ENCODE measurements at places on chromosomes 12 and 14. TPM values are rescaled to one million over a fixed set of nuclear protein-coding genes. Genes with fewer than 3 reads are reported as not detected.
A peak's percentile ranks its signal among the peaks of the same experiment; 100 is the strongest.

GRCh38 chr12:45681465-45681864 is 48.0 kb upstream of the ARID2 start:
- no peaks in the 10 kb centered on the region for H3K27me3 ChIP-seq
- no peak for DNase-seq
- H3K27ac ChIP-seq = no peak overlapping the region
- H3K4me3 ChIP-seq = no peak overlapping the region
- H3K4me1 ChIP-seq = no peaks in the 10 kb centered on the region

- H3K27me3 ChIP-seq = no peaks in the 10 kb centered on the region
- H3K27ac ChIP-seq = no peak overlapping the region
- no peaks in the 10 kb centered on the region for H3K4me1 ChIP-seq
- H3K36me3 ChIP-seq = no peaks in the 10 kb centered on the region
- DNase-seq = no peak
- H3K4me3 ChIP-seq = no peak overlapping the region
These were observed 57.7 kb upstream of the LDHB start for GRCh38 chr12:21715386-21715785.

- no peak overlapping the region for H3K27ac ChIP-seq
- no peaks in the 10 kb centered on the region for H3K36me3 ChIP-seq
- H3K4me3 ChIP-seq = no peak overlapping the region
- DNase-seq = no peak
These were observed 127.7 kb upstream of the RTL1 start for GRCh38 chr14:101031186-101031585.

DNA sequence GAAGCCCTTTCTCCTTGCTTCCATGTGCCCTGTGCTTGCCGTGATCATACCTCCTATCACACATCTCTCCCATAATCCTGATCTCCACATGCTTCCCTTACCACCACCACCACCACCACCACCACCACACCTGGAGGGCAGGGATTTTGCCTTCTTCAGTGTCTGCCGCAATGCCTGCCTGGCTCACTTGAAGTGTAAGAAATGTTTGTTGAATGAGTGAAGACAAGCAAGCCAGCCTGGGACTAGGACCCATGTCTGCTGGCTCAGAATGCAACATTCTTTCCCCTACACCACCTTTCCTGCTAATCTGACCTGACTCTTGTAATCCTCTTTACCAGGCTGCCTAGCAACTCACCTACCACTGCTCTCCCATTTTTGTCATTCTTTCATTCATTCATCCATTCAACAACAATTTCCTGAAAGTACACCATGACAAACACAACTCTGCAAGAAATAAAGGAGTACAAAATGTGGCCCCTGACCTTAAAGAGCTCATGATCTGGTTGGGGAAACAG is 3.5 kb upstream of the NID2 start:
- no peak overlapping the region for H3K4me3 ChIP-seq
- H3K36me3 ChIP-seq = no peaks in the 10 kb centered on the region
- H3K27ac ChIP-seq = no peak overlapping the region
- no peak for DNase-seq

DNA sequence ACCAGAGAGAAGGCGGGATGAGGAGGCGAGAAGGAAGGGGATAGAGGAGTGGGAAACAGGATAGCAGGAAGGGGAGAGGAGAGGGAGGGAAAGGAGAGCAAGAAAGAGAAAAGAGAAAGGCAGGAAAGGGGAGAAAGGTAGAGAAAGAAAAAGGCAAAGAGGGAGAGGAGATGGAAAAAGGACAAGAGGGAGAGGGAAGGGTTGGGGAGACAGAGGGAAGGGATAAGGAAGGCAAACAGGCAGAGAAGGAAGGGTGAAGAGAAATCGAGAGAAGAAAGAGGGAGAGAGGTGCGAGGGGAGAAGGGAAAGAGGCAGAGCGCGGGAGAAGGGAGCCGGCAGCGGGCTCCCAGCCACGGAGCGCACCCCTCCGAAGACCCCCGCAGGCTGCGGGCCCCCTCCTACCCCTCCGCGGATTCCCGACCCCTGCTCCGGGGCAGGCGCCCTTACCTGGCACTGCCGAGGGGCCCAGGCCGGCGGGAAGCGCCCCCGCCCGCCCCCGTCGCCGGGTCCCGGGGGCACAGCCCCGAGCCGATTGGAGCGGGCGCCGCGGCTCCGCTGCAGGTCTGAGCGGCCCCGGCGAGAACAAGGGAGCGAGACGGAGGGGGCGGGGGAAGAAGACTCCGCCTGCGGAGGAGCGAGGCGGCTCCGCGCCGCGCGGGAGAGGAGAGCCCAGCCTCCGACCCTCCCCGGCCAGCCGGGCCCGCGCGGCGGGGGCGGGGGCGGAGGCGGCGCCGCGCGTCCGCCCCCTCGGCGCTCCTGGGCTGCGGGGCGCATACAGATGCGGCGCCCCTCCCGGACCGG is at the start of gene CDH24:
TSS of gene CDH24 (minus strand) at position 565 of the 801 bp plus-strand sequence. CDS start 1,787 bp downstream, outside the sequence.
- no peaks in the 10 kb centered on the region for H3K27me3 ChIP-seq
- H3K36me3 ChIP-seq = peaks cover 22% of the 10 kb centered on the region
- H3K4me3 ChIP-seq = peak within 1 kb of the TSS; percentile 89
- H3K4me1 ChIP-seq = peaks cover 17% of the 10 kb centered on the region
- peak within 1 kb of the TSS; percentile 36 for H3K27ac ChIP-seq

GRCh38 chr14:93892923-93893558 is 34.1 kb upstream of the FAM181A start:
- no peaks in the 10 kb centered on the region for H3K36me3 ChIP-seq
- no peaks in the 10 kb centered on the region for H3K4me1 ChIP-seq

- H3K4me1 ChIP-seq = no peaks in the 10 kb centered on the region
- no peaks in the 10 kb centered on the region for H3K36me3 ChIP-seq
- H3K4me3 ChIP-seq = no peak overlapping the region
These were observed 10.0 kb downstream of the HIP1R start for GRCh38 chr12:122845041-122845864.

DNA sequence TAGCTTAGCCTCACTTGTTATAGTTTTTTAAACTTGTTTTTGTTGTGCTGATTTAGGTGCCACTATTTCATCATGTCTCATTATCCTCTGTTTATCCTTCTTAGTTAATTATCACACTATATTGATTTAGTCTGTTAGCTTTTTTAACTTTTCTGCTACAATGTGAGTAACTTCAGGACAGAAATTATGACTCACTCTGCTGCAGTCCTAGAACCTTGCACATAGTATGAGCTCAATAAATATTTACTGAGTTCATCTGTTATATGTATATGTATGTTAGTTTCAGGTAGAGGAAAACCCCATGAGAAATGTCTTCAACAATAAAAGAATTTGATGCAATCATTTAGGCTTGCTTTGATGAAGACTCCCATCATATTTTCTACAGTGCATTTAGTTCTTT is 224.3 kb upstream of the NAV3 start:
- no peaks in the 10 kb centered on the region for H3K36me3 ChIP-seq
- no peak for DNase-seq
- no peaks in the 10 kb centered on the region for H3K4me1 ChIP-seq
- no peak overlapping the region for H3K27ac ChIP-seq
- H3K27me3 ChIP-seq = no peaks in the 10 kb centered on the region

DNA sequence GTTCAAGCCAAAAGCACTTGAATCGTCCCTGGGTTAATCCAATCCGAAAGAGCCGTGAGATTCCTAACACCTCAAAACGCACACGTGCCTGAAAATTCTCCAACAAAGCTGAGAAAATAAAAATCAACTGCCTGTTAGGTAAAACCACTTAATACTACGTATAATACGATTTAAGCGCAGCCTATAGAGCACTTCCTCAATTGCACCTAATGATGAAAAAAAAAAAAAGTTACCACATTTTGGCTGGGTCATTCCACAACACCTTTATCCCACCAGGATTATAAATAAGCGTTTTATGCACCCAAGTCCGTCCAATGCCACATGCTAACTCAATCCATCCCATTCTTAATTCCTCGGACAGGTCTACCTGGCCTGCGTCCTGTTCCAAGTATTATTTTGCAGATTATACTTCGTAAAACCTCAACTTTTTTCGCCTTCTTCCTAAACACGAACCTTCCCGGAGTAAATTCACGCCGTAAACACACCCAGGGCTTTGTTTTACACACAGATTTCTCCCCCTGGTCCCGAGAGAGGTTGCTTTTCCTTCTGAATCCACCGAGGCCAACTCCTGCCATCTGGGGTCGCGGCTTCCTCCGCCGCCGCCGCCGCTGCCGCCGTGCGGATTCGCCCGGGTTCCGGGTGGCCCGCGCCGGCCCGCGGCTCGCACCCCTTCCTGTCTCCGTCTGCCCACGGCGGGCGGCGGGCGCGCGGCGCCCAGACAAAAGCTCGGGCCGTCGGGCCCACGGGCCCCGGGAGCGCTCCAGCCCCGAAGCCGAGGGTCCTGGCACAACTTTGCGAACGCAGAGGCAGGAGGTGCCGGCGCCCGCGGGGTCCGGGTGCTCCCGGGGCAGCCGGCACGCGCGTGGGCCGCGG is 66.2 kb downstream of the RNF34 start:
- H3K36me3 ChIP-seq = no peaks in the 10 kb centered on the region
- H3K4me1 ChIP-seq = peaks cover 25% of the 10 kb centered on the region
- peak; percentile 59 for DNase-seq

GNG2 gene
- 81.3 TPM for total RNA-seq

BORCS5 gene
- total RNA-seq = 21.3 TPM

ABCC9 gene
- not detected for total RNA-seq

GNB3 gene
- 5.1 TPM for total RNA-seq
